ENCODE measurements at places on chromosomes 2 and 18.

DNA sequence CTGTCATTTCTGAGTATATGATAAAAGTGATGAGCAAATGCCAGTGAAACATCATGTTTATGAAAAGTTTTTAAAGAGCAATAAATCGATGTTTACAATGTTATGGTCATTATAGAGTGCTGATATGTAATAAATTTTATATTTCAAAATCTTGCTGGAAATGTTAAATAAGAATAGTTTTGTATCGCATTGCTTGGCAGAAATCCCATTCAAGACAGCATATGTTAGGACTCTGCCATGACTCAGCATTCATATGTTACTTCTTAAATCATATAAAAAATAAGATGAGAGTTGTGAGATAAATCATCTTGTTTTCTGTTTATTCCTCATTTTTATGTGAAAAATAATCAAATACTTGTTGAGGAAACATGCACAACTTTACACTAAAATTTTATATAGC lies 949.9 kb upstream of the NRXN1 start:
- DNase-seq, result no peak

DNA sequence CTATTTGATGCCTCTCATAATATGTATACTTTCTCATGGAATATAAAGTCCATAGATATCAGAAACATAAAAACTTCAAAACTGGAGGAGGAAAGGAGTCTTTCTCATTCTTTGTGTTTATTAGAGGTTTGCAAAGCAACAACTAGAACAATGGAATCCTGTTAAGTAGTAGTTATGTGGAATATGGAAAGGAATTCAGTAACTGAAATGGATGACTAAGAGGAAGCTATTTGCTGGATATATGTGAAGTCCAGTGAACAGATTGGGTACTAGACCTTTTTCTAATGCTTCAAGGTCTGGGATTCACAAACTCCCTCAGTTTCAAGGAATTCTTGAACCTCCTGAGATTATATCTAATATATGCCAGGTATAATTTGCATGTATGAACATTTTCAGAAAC lies 353.6 kb upstream of the FANCL start:
- no peak for DNase-seq

DNA sequence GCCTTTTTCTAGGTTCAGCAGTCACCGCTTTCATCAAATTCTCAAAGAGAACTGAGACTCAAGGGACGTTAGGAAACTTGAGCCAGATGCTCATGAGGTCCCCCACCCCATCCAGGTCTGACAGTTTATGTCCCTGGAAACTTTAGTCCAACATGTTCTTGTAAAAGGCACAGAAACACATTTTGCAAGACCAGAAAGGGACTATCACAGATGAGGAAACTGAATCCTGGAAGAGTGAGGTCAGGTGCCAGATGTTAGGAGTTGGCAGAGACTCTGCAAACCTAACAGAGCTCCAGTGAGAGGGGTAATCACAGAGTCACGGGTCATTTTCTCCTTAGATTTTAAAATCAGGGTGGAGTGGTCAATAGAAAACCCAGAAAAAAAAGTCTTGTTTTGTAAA lies 76.6 kb downstream of the RDH14 start:
- DNase-seq, result no peak

DNA sequence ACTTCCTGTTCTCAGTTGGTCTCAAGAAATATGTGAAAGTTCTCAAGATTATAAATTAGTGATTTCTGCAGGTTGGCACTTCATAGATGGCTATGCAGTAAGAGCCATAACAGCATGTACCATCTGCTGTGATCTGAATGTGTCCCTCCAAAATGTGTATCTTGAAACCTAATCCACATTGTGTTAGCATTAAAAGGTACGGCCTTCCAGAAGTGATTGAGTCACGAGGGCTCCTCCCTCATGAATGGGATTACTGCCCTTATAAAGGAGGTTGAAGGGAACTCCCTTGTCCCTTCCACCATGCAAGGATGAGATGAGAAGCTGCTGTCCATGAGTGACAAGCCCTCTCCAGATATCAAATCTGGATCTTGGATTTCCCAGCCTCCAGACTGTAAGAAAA lies 45.0 kb downstream of the METTL4 start:
- DNase-seq, result no peak

DNA sequence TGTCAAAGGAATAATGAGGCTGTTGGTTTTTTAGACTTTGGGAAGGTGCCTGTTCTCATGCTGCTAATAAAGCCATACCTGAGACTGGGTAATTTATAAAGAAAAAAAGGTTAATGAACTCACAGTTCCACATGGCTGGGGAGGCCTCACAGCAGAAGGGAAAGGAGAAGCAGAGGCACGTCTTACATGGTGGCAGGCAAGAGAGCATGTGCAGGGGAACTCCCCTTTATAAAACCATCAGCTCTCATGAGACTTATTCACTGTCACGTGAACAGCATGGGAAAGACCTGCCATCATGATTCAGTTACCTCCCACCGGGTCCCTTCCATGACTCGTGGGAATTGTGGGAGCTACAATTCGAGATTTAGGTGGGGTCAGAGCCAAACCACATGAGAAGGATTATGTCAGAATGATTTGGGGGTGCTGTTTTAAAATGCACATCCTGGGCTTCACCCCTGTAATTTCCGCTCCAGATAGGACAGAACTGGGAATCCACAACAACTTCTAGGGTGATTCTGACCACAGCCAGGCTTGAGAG lies 37.8 kb downstream of the TCF7L1 start:
- DNase-seq, result peak; percentile 69

DNA sequence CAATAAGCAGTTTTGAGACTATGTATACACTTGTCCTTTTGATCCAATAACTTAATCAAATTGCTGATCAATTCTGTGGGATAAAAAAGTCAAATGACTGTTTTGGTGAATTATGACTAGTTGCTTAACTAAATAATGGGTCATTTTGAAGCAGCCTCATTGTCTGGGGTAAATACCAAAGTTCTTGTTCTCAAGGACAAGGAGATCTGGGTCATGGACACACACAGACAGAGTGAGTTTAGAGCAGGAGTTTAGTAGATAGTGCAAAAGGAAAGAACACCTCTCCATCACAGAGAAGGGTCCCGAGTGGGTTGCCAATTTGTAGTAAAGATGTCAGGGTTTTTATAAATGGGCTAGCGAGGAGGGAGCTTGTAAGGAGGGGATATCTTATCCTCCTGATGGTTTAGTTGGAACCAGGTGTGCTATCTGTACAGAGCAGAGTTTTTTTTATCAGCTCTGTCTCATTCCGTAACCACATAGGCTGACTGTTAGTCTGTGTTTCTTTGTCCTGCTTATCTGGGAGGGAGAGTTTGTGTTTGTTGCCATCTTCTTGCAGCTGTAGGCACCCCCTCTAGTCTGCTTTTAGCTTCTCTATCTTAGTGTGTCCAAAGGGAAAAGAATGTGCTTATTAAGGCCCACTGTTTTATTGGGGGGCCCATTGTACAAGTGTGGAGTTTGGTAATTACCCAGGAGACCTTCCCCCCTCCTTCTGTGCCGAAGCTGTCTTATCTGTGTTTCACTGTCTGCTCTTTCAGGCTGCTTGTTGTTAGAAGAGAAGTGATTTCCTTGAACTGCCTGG lies 48.7 kb upstream of the C1GALT1C1L start:
- no peak for DNase-seq

- no peak for DNase-seq
Observed at GRCh38 chr2:43605851-43606250, 10.0 kb upstream of the THADA start.

- no peak for DNase-seq
Observed at GRCh38 chr2:63378589-63378988, 209.7 kb downstream of the WDPCP start.

- no peak for DNase-seq
Observed at GRCh38 chr2:107633580-107634147, 193.0 kb upstream of the RGPD4 start.

DNA sequence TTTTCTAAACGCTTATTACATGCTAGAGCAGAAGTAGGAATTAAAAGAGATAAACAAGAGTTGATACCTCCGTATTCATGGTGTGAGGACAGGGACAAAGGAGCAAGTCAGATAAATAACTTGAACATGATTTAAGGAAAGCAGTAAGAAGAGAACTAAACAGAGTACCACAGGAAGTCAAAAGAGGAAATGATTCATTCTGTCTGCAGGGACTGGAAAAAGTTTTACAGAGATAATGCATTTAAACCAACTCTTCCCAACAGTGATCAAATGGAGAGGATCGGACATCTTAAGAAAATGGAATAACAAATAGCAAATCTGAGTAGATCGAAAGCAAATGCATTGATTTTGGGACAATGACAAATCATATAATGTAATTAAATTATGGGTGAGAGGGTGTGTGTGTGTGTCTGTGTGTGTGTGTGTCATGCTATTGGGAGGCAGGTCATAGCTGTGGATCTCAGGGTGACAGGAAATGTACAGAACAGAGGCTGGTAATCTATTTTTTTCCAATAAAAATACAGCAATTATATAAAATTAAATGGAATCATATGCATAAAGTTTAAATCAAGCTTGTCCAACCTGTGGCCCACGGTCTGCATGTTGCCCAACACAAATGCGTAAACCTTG lies 113.4 kb downstream of the MC4R start:
- no peak for DNase-seq

- no peak for DNase-seq
Observed at GRCh38 chr2:80499095-80499494, 194.5 kb upstream of the LRRTM1 start.

GRCh38 chr2:121776361-121776760 lies 20.9 kb downstream of the TSN start:
- no peak for DNase-seq

DNA sequence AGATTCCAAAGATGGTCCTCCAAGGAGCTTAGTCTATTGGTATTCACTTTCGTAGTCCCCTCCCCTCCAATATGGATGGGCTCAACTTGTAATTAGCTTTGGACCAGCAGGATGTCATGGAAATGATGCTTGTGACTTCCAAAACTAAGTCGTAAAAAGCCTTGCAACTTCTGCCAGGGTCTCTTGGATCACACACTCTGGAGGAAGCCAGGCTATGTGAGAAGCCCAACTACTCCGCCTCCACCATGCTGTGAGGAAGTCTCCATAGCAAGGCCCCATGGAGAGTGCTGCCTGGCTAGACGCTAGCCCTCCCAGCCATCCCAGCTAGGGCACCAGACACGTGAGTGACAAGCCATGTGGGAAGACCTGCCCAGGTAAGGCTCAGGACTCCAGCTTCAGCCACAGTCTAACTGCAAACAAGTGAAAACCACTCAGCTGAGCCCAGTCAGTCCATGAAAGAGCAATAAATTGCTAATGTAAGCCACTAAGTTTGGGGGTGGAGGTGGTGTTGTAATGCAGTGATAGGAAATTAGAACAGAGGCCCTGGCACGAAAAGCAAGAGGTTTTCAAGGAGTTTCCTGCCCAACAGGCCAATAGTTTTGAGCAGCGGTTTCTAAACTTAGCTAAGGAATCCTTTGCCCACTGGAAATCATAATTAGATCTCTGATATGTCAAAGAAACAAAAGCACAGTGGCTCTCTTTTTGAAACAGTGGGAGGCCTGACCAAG lies 77.5 kb upstream of the GLI2 start:
- no peak for DNase-seq

- DNase-seq, result no peak
Observed at GRCh38 chr2:76613330-76613729, 902.6 kb upstream of the GCFC2 start.

DNA sequence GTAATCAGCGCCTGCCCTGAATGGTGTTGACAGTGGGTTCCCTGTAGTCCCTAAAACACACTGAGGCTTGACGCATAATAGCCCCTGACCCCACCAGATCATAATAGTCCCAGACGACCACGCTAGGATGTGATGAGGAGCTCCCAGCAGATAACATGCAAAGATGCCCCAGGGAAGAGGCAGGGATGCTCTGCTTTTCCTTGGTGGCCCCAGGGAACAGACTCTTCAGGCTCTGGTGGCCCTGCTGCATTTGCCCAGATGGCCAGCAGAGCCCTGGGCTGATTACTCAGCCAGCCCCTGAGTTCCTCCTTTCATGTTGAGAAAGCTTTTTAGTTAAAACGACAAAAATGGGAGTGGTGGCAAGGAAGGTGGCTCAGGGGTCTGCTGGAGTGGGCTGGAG lies 5.9 kb upstream of the NCKAP5 start:
- no peak for DNase-seq

DNA sequence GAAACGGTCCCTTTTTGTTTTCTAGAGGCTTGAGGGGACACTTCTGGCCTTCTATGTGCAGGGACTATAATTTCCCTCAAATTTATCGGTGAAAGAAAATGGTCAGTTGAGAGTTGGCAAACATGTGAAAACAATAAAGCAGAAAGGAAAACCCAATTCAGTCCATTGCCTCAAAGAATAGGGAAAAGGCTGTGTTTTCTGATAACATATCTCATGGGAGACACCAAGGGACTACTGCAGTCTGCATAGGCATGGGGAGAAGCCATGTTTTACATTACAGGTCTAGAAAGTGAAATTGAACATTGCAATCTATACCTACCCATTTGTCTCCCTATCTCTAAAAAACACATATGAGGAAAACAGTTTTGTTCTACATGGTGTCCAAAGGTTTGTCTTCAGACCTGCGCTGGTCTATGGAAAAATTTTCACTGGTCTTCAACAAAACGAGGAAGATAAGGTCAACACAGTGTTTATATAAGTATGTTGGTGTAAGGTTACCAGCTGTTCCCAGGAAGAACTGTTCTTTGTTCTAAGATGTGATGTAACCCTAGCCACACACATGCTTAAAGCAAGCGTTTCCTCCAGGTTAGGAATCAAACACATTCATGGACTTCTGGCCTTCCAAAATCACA lies 179.7 kb downstream of the MREG start:
- DNase-seq, result no peak

GRCh38 chr2:28108143-28108542 lies 217.6 kb downstream of the BABAM2 start:
- no peak for DNase-seq

- DNase-seq, result no peak
Observed at GRCh38 chr18:36706134-36706881, 122.5 kb downstream of the TPGS2 start.

GRCh38 chr18:78595453-78595852 lies 384.2 kb upstream of the SALL3 start:
- no peak for DNase-seq

DNA sequence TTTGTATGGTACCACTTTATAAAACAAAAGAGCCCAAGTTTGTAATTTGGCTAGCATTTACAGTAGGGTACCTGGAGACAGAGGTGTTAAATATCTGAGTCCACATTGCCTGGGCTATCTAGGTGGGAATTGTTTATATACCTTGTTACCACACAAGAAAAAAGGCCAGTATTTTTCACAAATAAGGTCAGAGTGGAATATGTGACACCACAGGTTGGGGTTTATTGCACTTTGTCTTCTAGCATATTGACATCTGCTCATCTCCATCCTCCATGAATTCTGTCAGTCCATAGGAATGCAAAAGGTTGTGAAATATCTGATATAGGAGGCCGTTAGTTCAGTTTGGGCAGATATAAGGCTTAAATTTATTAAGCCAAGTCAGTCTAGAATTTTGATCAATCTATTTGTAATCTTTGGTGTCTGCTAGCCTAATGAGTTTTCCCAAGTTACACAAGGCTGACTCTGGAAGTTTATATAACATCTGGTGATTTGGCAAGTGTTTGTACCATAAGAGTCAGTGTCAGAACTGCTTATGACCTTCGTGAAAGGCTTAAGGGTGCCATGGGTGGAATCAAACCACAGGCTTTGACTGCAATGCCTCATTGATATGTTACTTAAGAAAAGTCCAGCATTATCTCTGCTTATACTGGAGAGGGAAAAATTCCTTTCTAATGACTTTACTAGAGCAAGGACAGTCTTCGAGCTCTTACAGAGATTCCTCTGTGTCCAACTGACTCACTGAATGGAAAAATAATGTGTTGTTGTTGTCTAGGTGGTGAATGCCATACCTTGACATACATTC lies 11.3 kb upstream of the DPP4 start:
- DNase-seq, result no peak

- DNase-seq, result no peak
Observed at GRCh38 chr2:15531095-15531854, 29.9 kb downstream of the NBAS start.

All from suppressor macrophage treated with lipopolysaccharide for 4 hours (primary cell).